CD8-positive, alpha-beta memory T cell (primary cell): ENCODE measurements at places on chromosomes 12 and 14. TPM values are rescaled to one million over a fixed set of nuclear protein-coding genes. Genes with fewer than 3 reads are reported as not detected.
A peak's percentile ranks its signal among the peaks of the same experiment; 100 is the strongest.

CABP1 gene
- 0.13 TPM for total RNA-seq

GRCh38 chr14:105093038-105093430 lies 27.8 kb upstream of the GPR132 start:
- peaks cover 25% of the 10 kb centered on the region for H3K4me1 ChIP-seq
- no peaks in the 10 kb centered on the region for H3K27me3 ChIP-seq
- H3K36me3 ChIP-seq = no peaks in the 10 kb centered on the region

AMIGO2 gene
- total RNA-seq = 16.6 TPM

DNA sequence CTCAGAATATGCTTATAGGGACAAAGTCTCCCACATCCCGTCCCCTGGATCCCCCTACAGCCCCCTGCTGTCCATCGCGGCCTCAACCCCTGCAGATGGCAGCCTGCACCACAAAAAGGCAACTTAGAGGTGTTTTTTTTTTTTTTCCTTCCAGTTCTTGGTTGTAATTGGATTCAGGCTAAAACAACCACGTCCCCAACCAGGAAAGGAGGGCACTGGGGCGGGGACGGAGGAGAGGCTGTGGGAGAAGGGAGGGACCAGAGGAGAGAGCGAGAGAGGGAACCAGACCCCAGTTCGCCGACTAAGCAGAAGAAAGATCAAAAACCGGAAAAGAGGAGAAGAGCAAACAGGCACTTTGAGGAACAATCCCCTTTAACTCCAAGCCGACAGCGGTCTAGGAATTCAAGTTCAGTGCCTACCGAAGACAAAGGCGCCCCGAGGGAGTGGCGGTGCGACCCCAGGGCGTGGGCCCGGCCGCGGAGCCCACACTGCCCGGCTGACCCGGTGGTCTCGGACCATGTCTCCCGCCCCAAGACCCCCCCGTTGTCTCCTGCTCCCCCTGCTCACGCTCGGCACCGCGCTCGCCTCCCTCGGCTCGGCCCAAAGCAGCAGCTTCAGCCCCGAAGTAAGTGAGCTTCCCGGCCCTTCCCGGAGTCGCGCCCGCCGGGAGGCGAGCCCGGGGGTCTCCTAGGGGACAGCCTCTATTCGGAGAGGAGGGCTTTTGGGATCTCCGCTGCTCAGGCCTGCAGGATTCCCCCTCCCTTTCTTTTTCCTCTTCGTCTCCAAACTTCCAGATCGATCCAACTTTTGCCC lies at the start of gene MMP14:
MMP14 (plus strand) TSS at position 285 of the 813 bp plus-strand sequence; CDS start at position 518, 233 bp downstream.
- no peak within 1 kb of the TSS for H3K27ac ChIP-seq
- peaks cover 13% of the 10 kb centered on the region for H3K36me3 ChIP-seq
- H3K27me3 ChIP-seq = peaks cover 5% of the 10 kb centered on the region
- DNase-seq = no peak
- H3K4me1 ChIP-seq = peaks cover 3% of the 10 kb centered on the region
- peak within 1 kb of the TSS; percentile 53 for H3K4me3 ChIP-seq

DNA sequence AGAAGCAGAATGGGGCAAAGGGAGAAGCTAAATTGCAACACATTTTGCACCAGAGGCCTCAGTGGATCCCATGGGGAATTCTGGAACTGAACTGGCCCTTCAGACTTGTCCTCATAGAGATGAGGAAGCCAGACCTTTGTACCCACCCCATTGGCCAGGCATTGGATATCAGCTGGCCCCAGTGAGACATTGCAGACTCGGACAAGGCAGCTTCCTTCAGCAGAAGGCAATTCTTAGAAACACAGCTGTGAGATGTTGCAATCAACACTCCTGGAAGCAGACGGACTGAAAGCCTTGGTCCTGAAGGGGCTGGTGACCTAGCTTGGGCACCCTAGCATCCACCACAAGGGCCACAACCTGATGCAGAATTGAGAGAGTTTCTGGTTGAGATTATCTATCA lies 218.1 kb downstream of the MSRB3 start:
- no peaks in the 10 kb centered on the region for H3K36me3 ChIP-seq
- no peaks in the 10 kb centered on the region for H3K27me3 ChIP-seq
- H3K27ac ChIP-seq = no peak overlapping the region
- no peak overlapping the region for H3K4me3 ChIP-seq

DNA sequence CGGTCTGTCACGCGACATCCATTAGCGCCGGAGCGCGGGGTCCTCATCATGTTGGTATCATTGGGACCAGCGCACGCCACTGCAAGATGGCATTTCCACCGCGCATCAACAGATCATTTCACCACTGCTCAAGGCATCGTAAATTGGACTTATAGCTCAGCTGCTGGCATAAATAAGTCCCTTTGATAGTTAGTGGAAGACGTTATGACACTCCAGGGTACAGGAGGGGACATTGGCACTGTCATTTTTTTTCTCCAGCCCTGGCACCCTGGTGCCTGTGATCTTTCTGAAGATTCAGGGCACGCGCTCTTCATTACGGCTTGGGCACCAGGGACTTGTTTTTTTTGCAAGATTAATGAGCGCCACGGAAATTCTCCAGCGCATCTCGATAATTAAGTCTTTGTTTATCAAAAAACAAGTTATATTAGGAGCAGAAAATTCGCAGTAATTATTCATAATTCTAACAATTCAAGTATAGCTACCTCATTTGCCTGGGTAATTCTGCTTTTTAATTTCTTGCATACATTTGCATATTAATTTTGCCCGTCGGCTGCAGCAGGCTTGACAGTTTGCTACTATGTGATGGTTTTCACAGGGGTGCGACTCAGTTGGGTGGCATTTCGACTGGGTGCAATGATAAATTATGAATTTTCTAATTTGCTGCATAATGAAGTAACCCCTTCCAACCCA lies 167.7 kb downstream of the VRK1 start:
- H3K27ac ChIP-seq = no peak overlapping the region
- H3K4me3 ChIP-seq = peak overlapping the region; percentile 19
- DNase-seq = no peak

AKT1 gene
- 147 TPM for total RNA-seq

GRCh38 chr14:94974893-94975292 lies 182.4 kb downstream of the DICER1 start:
- H3K4me1 ChIP-seq = no peaks in the 10 kb centered on the region
- no peaks in the 10 kb centered on the region for H3K36me3 ChIP-seq
- H3K27me3 ChIP-seq = no peaks in the 10 kb centered on the region
- no peak overlapping the region for H3K27ac ChIP-seq

- H3K27ac ChIP-seq = no peak overlapping the region
- no peaks in the 10 kb centered on the region for H3K4me1 ChIP-seq
- H3K4me3 ChIP-seq = no peak overlapping the region
These were observed 211.5 kb downstream of the PRKD1 start for GRCh38 chr14:29716150-29716549.

- H3K4me1 ChIP-seq = no peaks in the 10 kb centered on the region
- no peaks in the 10 kb centered on the region for H3K27me3 ChIP-seq
- no peak for DNase-seq
- no peak overlapping the region for H3K27ac ChIP-seq
- no peak overlapping the region for H3K4me3 ChIP-seq
These were observed 795.5 kb downstream of the AACS start for GRCh38 chr12:125860672-125861288.

PTHLH gene
- 0.33 TPM for total RNA-seq

DNA sequence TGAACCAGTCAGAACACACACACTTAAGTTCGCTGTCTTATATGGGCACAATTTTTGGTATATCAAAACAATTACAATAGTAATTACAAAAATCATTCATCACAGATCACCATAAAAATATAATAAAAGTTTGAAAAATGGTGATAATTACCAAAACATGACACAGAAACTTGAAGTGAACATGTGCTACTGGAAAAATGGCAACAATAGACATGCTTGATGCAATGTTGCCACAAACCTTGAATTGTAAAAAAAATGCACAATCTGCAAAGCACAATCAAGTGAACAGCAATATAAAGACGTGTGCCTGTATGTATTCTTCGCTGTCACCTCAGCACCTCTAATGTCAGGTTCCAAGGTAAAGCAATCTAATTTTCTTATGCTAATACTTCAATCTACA lies 117.6 kb downstream of the PRKD1 start:
- no peaks in the 10 kb centered on the region for H3K4me1 ChIP-seq
- no peak overlapping the region for H3K27ac ChIP-seq
- H3K36me3 ChIP-seq = no peaks in the 10 kb centered on the region
- H3K27me3 ChIP-seq = no peaks in the 10 kb centered on the region
- no peak overlapping the region for H3K4me3 ChIP-seq

DNA sequence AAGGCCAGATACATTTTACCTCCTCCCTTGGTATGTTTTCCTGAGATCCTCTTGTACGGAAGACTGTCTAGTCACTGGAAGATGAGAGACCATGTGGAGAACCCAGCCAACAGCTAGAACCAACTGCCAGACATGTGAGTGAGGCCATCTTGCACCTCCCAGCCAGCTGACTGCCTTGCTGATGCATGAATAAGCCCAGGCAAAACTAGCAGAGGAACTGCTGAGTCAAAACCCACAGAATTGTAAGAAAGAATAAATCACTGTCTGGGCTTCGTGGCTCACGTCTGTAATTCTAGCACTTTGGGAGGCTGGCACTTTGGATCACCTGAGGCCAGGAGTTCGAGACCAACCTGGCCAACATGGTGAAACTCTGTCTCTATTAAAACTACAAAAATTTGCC lies 160.0 kb downstream of the TPH2 start:
- no peak overlapping the region for H3K27ac ChIP-seq
- H3K36me3 ChIP-seq = no peaks in the 10 kb centered on the region
- no peaks in the 10 kb centered on the region for H3K4me1 ChIP-seq
- H3K27me3 ChIP-seq = no peaks in the 10 kb centered on the region

- no peaks in the 10 kb centered on the region for H3K4me1 ChIP-seq
- no peaks in the 10 kb centered on the region for H3K27me3 ChIP-seq
- no peak overlapping the region for H3K4me3 ChIP-seq
- H3K27ac ChIP-seq = no peak overlapping the region
- DNase-seq = no peak
- no peaks in the 10 kb centered on the region for H3K36me3 ChIP-seq
These were observed 35.3 kb downstream of the VWF start for GRCh38 chr12:6088921-6089747.

LUM gene
- total RNA-seq = not detected

DNA sequence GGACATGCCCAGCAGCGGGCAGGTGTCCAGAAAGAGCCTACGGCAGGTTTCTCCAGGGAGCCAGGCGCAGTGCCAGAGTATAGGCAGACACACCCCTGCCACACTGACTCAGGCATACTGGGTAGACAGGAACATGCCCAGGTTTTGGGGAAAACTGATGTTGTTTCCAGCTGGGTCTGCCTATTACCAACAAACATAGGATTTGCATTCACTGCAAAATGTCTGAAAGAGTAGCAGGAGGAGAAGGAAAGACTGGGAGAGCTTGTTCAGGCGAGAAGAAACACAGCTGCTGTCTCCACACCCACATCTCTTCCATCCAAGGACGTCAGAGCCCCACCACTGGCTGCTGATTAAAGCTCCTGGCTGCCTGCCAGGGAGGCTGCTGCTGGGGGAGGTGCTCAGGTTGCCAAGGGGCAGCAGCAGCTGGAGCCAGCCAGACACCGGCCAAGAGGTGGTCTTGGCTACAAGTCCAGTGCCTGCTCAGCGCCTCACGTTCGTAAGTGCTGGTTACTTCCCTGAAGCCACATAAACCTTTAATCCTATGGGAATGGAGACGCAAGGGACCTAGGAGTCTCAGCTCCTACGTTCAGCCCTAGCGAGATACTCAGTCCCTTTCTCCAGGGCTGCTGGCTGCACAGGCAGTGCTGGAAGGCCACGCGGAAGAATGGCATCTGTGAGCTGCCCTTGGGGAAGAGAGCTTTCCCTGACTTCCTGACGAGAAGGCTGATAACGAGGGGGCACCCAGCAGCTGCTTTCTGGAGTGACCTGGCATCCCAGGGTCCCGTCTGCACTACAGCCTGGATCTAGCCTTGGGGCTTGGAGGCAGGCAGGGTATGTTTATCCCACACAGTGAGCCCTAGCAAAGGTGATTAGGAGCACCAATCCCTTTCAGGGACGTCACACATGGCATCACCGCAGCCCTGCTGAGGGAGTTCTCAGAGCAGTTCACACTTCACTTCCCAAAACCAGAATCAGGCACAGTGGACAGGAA lies 58.1 kb downstream of the PLEKHG3 start:
- no peaks in the 10 kb centered on the region for H3K27me3 ChIP-seq
- DNase-seq = peak; percentile 69
- no peak overlapping the region for H3K4me3 ChIP-seq
- H3K4me1 ChIP-seq = peaks cover 53% of the 10 kb centered on the region
- no peak overlapping the region for H3K27ac ChIP-seq
- H3K36me3 ChIP-seq = no peaks in the 10 kb centered on the region

- H3K4me1 ChIP-seq = peaks cover 30% of the 10 kb centered on the region
- H3K36me3 ChIP-seq = peaks cover 4% of the 10 kb centered on the region
- DNase-seq = no peak
- peak overlapping the region; percentile 98 for H3K4me3 ChIP-seq
- no peaks in the 10 kb centered on the region for H3K27me3 ChIP-seq
- peak overlapping the region; percentile 92 for H3K27ac ChIP-seq
These were observed 304 bp downstream of the KCTD10 start for GRCh38 chr12:109476807-109477184.

GRCh38 chr12:24408305-24408704 lies 458.8 kb upstream of the SOX5 start:
- no peak overlapping the region for H3K27ac ChIP-seq
- H3K36me3 ChIP-seq = no peaks in the 10 kb centered on the region
- H3K27me3 ChIP-seq = no peaks in the 10 kb centered on the region
- no peak for DNase-seq
- no peak overlapping the region for H3K4me3 ChIP-seq
- H3K4me1 ChIP-seq = no peaks in the 10 kb centered on the region

HOXC12 gene
- total RNA-seq = not detected

GRCh38 chr14:45051180-45051579 lies 32.7 kb upstream of the PRPF39 start:
- H3K4me3 ChIP-seq = no peak overlapping the region
- H3K4me1 ChIP-seq = no peaks in the 10 kb centered on the region
- H3K27me3 ChIP-seq = no peaks in the 10 kb centered on the region
- H3K36me3 ChIP-seq = no peaks in the 10 kb centered on the region

- DNase-seq = no peak
- no peaks in the 10 kb centered on the region for H3K36me3 ChIP-seq
- no peak overlapping the region for H3K27ac ChIP-seq
- no peaks in the 10 kb centered on the region for H3K4me1 ChIP-seq
These were observed 13.9 kb downstream of the PNMA1 start for GRCh38 chr14:73700325-73700724.

TMEM121 gene
- total RNA-seq = 14.2 TPM

DNA sequence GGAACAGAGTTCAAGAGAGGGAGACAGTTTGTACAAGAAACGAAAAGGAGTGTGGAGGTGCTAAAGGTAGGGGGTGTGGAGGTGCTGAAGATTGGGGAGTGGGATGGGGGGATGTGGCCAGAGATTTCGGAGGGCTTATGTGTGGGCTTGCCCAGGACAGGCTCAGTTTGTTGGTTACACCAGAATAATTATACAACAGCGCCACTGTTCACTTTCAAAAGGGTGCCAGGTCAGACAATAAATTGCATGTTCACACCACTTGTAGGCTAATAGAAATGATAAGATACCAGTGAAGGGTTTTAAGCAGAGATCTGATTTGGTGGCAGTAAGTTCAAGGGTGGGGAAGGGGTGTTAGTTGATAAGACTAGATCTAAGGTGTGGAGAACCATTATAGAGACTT lies 75.3 kb downstream of the PRKCH start:
- no peak overlapping the region for H3K27ac ChIP-seq
- DNase-seq = no peak
- no peak overlapping the region for H3K4me3 ChIP-seq
- H3K36me3 ChIP-seq = no peaks in the 10 kb centered on the region
- H3K27me3 ChIP-seq = no peaks in the 10 kb centered on the region

ALX1 gene
- total RNA-seq = not detected
